Activated CD8-positive, alpha-beta memory T cell treated with anti-CD3 and anti-CD28 coated beads, Interleukin-2, amount 10 ng/mL, durations not matched to agents 7 days and 5 days (primary cell): ENCODE measurements at places on chromosomes 12 and 14. TPM values are rescaled to one million over a fixed set of nuclear protein-coding genes. Genes with fewer than 3 reads are reported as not detected.

DNA sequence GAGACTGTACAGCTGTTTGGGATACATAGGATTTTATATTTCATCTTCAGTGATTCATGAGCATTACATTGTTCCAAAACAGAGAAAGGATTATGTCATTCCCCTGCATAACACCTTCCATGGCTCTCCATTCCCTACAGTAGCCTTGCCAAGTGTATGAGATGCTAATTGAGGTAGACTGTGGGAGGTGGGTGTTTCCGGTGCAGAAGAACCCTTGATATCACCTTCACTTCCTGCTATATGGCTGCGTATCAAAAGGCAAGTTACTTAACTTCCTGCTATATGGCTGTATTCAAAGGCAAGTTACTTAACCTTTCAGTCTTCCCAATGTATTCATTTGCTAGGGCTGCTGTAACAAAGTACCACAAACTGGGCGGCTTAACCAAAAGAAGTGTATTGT, 11.2 kb downstream of the FAR2 start:
- no peak overlapping the region for H3K27ac ChIP-seq
- peaks cover 3% of the 10 kb centered on the region for H3K36me3 ChIP-seq

DNA sequence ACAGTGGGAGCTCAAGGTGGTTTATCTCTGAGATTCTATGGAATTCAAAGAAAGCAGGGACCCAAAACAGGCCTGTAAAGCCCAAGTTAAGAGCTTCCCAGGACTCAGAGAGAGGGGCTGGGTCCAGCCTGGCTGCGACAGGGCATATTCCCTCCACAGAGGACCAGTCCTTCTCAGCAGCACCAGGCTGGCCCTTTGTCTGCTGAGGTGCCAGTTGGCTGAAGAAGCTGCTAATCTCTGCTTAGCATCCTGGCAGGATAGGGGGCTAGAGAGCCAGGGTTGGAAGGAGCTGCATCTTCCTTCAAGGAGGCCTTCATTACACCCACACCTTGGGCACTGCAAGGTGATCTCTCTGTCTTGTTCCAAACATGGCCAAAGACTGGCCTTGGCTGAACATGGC, 68.3 kb upstream of the TUNAR start:
- no peaks in the 10 kb centered on the region for H3K4me1 ChIP-seq
- H3K36me3 ChIP-seq: no peaks in the 10 kb centered on the region
- peaks cover under 1% of the 10 kb centered on the region for H3K27me3 ChIP-seq
- DNase-seq: no peak
- H3K4me3 ChIP-seq: no peak overlapping the region

Gene WIF1
- total RNA-seq: not detected

Gene IPO4
- total RNA-seq: 32.4 TPM

DNA sequence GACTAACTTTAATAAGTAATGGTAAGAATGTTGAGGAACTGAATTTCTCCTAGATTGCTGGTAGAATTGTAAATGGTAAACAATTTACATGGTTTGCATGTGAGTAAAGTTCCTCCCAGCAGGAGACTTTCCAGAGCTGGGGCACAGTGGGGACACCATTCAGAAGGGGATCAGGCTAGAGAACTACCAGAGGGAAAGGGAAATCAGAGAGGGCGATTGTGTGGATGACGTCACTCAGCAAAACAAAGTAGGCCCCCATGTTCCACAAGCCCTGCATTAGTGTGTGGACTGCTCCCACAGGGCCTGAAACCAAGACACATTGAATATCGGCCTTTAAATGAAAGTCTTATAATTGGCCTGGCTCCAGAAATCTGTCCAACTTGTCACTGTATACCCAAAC, 9.5 kb downstream of the RNASE11 start:
- H3K4me1 ChIP-seq: no peaks in the 10 kb centered on the region
- H3K4me3 ChIP-seq: no peak overlapping the region
- no peaks in the 10 kb centered on the region for H3K36me3 ChIP-seq
- DNase-seq: no peak
- H3K27me3 ChIP-seq: peaks cover 7% of the 10 kb centered on the region
- H3K27ac ChIP-seq: no peak overlapping the region

DNA sequence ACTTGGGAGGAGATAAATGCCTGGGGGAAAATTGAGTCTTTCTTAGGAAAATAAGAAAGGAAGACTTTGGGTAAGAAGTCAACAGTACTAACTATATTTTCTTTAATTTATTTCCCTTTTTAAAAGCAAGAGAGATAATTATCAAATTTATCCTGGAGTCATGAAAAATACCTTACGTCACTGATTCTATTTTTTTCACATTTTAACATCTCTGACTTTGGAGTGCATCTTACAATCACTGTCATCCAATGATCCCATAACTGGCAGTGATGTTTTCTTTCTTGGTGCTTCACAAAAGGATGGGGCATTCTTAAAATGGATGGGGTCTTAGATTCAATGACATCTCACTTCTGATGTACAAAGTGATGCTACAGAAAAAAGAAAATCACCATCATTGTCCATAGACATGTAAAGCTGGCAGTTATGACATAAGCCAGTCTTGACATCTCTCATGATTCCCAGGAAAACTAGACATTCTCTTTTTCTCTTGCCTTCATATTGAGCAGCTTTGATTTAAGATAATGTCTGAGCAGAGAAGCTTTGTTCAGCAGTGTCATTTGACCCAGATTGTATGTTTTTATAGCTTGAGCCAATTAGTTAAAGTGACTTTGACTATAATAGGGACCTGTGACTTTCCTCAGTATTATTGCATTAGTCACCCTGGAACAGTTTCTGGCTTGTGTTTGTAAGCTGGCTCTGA, 236.2 kb downstream of the EGLN3 start:
- H3K27ac ChIP-seq: no peak overlapping the region
- H3K27me3 ChIP-seq: no peaks in the 10 kb centered on the region
- no peaks in the 10 kb centered on the region for H3K4me1 ChIP-seq

Gene ASPG
- total RNA-seq: not detected

- no peak overlapping the region for H3K27ac ChIP-seq
- H3K4me1 ChIP-seq: no peaks in the 10 kb centered on the region
- peak; percentile 43 for DNase-seq
- H3K36me3 ChIP-seq: no peaks in the 10 kb centered on the region
Observed at GRCh38 chr14:59126714-59127436, 61.6 kb upstream of the DAAM1 start.

Gene HHIPL1
- total RNA-seq: 0.09 TPM

Gene PRIMA1
- total RNA-seq: not detected

Gene PRR4
- 1.3 TPM for total RNA-seq
